Retina (tissue), 1 donor: ENCODE measurements at places on chromosomes 4 and X.

DNA sequence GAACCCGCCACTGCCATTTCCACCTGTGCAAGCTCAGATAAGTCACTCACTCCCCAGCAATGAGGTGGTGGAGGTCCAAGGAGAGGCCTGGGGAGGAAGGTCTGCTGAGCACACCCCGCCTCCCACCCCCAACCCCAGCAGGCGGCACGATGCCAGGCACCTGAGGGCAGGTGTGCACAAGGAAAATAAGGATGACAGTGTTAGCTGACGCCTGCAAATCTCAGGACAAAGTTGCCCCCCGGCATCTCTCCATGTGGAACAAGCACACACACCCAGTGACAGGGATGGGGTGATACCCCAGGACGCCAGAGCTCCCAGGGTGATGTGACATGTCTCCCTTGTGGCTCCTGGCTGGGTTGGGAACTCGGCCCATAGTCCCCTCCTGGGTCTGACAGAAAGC, 9.9 kb downstream of the JAKMIP1 start:
- DNase-seq: no peak

GRCh38 chr4:14336656-14337055, 665.6 kb upstream of the CPEB2 start:
- no peak for DNase-seq

- DNase-seq: no peak
Observed at GRCh38 chrX:74321191-74321590, 17.2 kb downstream of the ZCCHC13 start.

GRCh38 chrX:41302370-41302769, 31.6 kb upstream of the DDX3X start:
- peak; percentile 25 for DNase-seq

- DNase-seq: no peak
Observed at GRCh38 chrX:56974408-56974807, 20.9 kb downstream of the SPIN3 start.

DNA sequence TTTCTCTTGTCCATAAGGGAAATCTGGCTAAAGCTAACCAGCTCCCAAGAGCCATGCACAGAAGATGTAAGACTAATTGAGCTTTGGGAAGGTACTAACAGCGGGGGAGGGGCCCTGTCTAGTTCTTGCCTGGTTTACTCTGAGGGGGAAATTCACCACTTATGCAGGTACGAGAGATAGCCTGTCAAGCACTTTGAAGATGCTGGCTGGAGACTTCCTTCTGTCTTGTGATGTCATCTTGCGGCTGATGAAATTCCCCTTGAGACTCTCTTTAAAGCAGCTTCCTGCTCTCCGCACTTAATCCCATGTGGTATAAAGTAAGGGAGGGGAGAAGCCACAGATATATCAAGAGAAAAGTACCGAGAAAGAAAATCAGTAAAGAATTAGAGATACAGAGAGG, 345.3 kb downstream of the MAPK10 start:
- DNase-seq: no peak

DNA sequence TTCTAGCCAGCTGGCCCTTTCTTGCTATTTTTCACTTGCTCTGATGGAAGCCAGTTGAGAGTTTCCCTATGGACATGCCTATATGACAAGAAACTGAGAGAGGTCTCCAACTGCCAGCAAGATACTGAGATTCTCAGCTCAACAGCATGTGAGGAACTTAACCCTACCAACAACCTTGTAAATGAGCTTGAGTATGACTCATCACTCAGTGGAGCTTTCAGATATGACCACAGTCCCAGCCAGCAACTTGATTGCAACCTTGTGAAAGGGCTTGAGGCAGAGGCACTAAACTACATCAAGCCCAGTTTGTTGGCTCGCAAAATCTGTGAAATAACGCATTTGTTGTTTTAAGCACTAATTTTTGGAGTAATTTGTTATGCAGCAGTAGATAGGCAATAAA, 175.8 kb downstream of the COMMD8 start:
- no peak for DNase-seq

DNA sequence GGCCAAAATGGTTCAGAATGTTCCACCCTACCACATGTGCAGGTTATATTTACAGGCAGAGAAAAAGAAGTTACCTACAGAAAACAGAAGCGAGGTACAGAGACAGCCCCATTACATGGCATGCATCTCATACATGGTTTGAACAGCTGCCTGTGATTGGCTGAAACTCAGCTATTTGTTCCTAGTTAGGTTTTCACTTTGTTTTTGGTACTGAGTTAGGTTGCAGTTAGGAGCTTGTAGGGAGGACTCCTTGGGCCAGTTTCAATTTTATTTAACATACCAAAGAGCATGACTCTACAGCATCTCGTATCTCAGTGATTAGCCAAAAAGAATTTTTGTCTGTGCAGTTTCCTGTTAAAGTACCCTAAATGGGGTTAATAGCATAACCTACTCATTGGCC, 392.0 kb downstream of the MAPK10 start:
- DNase-seq: no peak

DNA sequence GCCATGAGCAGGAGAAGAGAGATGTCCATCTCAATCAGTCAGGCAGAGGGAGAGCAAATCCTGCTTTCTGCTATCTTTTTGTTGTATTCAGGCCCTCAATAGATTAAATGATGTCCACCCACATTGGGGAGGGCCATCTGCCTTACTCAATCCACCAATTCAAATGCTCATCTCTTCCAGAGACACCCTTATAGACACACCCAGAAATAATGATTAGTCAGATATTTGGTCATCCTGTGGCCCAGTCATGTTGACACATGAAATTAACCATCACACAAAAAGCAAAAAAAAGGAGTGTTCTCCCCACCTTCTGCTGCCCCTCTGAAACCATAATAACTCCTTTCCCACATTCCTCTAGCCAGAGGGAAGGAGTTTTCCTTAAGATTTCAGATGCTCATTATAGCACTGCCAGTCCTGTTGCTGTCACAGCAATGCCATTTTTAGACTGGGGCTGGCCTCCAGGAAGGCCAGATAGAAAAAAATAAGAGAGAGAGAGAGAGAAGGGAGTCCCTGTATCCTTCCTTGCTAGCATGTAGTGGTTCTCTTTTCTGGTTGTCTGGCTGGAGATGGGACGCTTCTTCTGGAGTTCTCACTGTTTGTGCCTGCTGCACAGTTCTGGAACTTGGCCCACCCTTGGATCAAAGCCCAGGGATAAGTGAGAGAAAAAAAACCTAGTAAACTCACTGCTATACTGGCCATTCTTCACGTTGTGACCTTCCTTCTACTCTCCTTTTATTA, 177.7 kb downstream of the RBM46 start:
- no peak for DNase-seq

- no peak for DNase-seq
Observed at GRCh38 chrX:118631586-118631985, 95.8 kb upstream of the IL13RA1 start.

GRCh38 chr4:87555773-87556619, 26.8 kb upstream of the SPARCL1 start:
- DNase-seq: no peak
